ENCODE measurements at places on chromosomes 13 and 19. TPM values are rescaled to one million over a fixed set of nuclear protein-coding genes. Genes with fewer than 3 reads are reported as not detected.
A peak's percentile ranks its signal among the peaks of the same experiment; 100 is the strongest.

The RDH8 gene
- not detected for polyA plus RNA-seq

The TEAD2 gene
- 1.1 TPM for polyA plus RNA-seq

The MEIOSIN gene
- not detected for polyA plus RNA-seq

The TNFSF9 gene
- polyA plus RNA-seq: 2.1 TPM

DNA sequence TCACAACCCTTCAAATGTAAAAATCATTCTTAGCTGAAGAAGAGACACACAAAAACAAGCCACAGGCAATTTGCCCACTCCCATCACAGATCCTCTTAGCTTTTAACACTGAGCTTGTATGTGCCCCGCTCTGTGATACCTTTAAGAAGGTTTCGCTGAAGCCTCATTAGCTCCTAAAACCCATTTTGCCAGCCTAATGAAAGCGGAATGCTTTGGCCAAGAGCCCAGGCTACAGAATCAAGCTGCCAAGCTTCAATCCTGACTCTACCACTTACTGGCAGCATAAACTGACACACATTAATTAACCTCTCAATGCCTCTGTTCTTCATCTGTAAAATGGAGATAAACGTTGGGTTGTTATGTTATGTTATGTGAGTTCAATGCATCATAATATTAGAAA, 10.5 kb downstream of the ZNF112 start:
- H3K27ac ChIP-seq: no peak overlapping the region
- peaks cover 11% of the 10 kb centered on the region for H3K4me1 ChIP-seq
- DNase-seq: no peak

DNA sequence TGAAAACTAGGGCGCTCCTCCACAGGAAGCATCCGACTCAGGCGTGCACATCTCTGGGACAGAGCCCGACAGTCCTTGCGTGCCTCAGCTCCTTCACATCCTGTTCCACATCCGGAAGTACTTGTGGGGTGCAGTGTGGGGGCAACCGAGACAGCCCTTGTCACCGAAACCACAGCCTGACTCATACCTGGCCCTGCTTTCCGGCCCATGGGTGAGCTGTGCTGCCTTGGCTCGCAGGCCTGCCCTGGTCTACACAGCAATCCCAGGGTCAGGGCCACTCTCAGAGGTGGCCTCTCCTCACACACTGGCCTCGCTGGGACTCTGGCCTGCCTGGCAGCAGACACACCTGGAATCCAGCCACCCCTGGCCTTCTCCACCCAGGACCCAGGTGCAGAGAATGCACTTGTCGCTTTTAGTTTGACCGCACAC, 100.4 kb downstream of the STK24 start:
- peaks cover 52% of the 10 kb centered on the region for H3K4me1 ChIP-seq
- H3K36me3 ChIP-seq: peaks cover 26% of the 10 kb centered on the region
- peak; percentile 51 for DNase-seq
- H3K27ac ChIP-seq: peak overlapping the region; percentile 83
- peak overlapping the region; percentile 86 for H3K4me3 ChIP-seq

- H3K4me3 ChIP-seq: peak overlapping the region; percentile 100
- peaks cover 20% of the 10 kb centered on the region for H3K4me1 ChIP-seq
- H3K27me3 ChIP-seq: no peaks in the 10 kb centered on the region
- H3K36me3 ChIP-seq: peaks cover 7% of the 10 kb centered on the region
Observed at GRCh38 chr19:14091813-14092462, 1.4 kb upstream of the SAMD1 start.

DNA sequence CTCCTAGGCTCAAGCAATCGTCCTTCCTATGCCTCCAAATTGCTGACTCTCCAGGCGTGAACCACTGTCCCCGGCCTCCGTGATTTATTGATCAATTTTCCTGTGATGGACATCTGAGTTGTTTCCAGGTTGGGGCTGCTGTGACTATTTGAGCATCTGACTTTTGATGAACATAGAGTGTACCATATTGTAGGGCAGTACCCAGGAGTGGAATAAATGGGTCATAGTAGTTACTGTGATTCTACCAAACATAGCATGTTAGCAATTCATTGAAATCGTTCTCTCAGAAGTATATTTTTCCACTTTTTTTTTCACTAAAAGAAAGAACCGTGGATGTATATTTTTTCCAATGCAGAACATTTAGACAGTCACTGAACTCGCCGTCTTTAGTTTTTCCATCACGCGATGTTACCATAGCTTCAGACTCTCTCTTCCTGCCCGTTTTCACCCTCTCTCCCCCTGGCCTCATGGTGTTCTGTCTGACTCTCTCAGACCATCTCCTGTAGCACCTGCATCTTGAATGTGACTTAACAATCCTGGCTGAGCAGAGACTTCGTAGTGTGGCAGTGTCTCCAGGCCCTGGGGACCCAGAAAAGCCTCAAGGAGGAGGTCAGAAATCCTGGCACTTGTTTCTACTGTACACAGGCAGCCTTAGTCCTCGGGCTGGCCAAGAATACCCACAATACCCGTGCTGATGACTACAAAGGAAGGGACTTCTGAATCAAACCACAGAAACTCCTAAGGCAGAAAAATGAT, 3.2 kb upstream of the RASGRP4 start:
- no peaks in the 10 kb centered on the region for H3K27me3 ChIP-seq
- no peak overlapping the region for H3K27ac ChIP-seq
- H3K4me3 ChIP-seq: no peak overlapping the region
- peaks cover 29% of the 10 kb centered on the region for H3K4me1 ChIP-seq
- DNase-seq: no peak

Data from naive B cell (primary cell).